Panc1 (cell line): ENCODE measurements at places on chromosomes 2 and 18.

- no peak for DNase-seq
Measured at GRCh38 chr2:196278491-196278911, 107.1 kb upstream of the STK17B start.

DNA sequence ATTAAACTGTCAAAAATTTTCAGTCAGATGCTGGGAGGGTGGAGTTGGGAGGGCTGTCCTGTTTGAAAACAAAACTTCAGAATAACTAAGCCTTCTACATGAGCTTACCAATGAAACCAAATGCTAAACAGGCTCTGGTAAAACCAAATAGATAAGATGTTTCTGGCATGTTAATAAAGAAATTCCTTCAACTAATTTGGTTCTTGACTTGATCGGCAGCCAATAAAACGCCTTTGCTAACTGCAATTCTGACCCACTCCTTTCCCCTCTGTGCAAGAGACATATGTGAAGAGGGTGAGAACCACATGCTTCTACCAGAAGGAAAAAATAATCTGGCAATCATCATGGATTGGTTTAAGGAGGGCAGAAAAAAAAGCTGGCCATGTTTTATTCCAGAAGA lies 20.9 kb downstream of the MAP4K3 start:
- DNase-seq = no peak

DNA sequence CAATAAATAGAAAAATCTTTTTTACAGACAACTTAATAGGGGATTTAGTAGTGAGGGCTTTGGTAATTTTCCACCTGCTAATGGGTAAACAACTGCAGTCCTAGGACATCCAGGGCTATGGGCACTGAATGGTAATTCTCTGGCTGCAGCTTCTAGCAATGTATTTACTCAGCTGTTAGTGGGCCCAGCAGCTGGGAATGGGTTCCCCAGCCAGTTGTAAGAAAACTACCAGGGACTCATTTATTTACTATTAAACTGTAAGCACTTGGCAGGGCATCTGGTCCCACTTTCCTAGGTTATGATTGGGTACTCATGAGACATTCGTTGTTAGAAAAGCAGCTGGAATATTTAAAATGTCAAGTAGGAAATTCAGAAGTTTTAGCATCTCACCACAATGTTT lies 363.8 kb upstream of the TRIB2 start:
- no peak for DNase-seq

DNA sequence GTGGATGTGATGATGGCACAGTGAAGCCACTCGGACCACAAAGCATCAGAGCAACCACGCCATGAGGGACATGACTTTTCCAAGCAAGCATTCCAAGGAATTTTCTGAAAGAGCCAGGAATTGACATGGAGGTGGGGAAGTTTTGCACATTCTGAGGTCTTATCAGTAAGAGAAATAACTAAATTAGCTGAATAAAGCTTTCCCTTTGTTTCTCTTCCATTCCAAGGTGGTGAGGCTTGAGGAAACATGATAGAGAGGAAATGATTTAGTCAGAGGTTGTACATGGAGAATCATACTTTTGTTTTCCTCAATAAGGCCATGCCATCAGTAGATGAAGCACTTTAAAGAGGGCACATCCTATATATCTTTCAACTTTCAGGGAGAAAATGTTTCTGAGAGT lies 115.7 kb upstream of the MMADHC start:
- no peak for DNase-seq

DNA sequence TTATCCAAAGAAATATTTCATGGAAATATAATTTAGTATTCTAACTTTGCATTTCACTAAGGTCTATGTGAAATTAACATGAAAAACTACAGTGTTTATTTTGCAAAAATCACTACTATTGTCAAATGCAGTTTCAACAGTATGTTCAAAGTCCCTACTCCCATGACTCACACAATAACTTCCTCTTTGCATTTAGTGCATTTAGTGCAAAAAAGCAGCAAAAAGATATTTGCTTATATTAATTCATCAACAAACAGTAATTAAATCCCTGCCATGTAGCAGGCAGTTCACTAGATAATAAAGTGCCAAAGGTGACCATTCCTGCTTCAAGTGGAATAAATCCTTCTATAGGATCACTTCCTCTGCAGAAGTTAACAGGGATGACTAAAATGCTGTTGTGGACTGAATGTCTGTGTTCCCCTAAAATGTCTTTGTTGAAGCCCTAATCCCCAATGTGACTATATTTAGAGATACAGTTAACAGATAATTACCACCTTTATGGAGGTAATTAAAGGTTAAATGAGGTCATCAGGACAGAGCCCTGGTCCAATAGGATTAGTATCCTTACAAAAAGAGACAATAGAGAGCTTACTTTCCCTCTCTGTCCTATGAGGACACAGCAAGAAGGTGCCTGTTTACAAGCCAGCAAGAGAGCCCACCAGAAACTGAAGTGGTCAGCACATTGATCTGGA lies 61.7 kb downstream of the STK39 start:
- DNase-seq = no peak

GRCh38 chr2:70641263-70641784 lies 87.7 kb upstream of the TGFA start:
- no peak for DNase-seq

DNA sequence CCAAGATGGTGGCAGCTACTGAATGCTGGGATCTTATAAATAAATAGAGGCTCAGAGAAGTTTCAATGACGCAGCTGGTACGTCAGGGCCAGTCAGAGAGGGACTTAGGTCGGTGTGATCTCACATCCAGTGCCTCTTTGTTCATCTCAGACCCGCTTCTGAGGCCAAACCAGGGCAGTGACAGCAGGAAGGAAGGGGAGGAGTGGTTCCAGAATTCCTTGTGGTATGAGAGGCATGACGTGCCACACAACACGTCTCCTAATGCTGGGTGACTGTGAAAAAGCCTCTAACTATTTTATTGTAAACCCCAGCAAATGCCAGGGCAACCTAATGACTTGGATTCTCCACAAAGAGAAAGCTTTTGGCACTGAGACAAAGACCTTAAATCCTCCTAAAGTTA lies 423.3 kb downstream of the LPIN1 start:
- no peak for DNase-seq

DNA sequence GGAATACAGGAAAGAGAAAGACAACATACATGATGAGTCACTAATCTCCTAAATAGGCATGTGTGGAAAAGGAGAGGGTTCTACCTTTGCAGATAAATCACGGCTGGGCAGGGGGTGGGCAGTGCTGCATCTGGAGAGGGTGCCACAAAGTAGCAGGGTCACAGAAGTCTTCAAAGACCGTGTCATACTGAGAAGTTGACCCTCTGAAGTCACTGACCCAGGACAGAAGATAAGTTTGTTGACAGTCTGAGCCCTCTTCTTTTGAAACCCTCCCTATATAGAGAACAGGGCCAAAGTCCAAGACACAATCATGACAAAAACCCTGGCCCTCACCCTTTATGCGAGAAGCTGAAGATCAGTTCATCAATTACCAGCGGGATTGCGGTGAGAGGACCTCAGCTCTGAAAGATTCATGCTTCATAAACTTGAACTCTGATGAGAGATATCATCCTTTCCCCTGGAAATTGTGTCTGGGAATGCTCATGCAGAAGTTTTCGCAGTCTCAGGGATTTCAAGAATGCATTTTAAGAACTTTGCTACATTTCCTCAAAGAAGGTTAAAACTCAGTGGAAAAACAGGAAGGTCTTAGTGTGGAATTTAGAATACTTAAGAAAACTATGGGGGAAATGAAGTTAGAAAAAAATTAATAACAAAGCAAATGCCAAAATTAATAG lies 129.5 kb downstream of the FAM124B start:
- DNase-seq = no peak

DNA sequence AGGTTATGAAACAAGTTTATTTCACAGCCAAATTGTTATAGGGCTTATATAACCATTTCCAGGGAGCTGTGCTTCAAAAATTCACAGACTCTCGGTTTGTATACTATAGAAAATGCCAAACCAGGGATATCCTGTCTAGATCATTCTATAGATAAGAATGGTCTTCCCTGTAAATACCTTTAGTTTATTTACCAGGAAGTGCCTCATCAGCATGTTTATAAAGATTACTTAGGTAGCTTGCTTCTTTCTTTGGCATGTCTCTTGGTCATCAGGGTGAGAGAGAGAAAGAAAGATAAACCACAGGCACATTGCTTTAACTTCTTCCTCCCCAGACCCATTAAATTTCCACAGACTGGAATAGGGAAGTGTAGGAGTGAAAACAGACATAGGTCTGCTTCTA lies 439.4 kb downstream of the SPAG16 start:
- DNase-seq = no peak
